ENCODE measurements at places on chromosomes 1 and 21.
A peak's percentile ranks its signal among the peaks of the same experiment; 100 is the strongest.

GRCh38 chr1:67611846-67612245 lies 73.2 kb upstream of the GADD45A start:
- no peak for DNase-seq

DNA sequence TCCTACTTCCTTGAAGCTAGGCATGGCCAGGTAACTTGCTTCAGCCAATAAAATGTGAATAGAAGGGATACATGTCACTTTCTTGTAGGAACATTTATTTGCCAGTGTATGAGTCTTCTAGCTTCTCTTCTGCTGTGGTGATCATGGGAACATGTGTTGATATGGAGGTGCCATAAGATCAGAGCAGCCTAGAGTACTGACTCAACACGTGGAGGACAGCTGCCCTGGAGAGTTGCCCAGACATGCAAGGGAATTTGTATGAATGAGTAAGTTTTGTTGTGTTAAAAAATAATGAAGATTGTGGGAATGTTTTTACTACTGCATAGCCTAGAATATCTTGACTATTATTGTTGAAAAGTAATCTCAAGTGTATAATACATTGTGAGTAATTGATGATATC lies 502.3 kb downstream of the NUF2 start:
- DNase-seq: peak; percentile 91

DNA sequence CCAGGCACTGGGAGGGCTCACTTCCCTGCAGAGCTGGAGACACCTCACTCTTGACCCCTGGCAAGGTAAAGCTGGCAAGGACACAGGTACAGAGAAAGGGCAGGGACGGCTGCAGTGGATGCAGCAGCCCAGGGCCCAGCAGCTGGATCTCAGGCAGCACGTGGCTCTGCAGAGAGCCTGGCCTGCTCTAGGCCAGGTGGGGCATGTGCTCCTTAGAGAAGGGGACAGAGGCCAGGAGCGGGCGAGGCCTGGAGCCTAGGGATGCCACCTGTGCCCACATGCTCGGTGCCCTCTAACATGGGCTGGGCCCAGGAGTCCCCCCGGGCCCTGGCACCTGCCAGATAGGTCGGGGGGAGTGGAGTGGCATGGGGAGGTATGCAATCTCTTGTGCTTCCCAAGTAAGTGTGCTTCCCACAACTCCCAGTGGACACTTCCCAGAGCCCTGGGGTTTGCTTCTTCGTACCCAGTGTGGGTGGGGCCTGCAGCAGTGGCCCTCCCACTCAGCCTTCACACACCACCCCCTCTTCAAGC lies 30.0 kb downstream of the WNT3A start:
- DNase-seq: no peak

DNA sequence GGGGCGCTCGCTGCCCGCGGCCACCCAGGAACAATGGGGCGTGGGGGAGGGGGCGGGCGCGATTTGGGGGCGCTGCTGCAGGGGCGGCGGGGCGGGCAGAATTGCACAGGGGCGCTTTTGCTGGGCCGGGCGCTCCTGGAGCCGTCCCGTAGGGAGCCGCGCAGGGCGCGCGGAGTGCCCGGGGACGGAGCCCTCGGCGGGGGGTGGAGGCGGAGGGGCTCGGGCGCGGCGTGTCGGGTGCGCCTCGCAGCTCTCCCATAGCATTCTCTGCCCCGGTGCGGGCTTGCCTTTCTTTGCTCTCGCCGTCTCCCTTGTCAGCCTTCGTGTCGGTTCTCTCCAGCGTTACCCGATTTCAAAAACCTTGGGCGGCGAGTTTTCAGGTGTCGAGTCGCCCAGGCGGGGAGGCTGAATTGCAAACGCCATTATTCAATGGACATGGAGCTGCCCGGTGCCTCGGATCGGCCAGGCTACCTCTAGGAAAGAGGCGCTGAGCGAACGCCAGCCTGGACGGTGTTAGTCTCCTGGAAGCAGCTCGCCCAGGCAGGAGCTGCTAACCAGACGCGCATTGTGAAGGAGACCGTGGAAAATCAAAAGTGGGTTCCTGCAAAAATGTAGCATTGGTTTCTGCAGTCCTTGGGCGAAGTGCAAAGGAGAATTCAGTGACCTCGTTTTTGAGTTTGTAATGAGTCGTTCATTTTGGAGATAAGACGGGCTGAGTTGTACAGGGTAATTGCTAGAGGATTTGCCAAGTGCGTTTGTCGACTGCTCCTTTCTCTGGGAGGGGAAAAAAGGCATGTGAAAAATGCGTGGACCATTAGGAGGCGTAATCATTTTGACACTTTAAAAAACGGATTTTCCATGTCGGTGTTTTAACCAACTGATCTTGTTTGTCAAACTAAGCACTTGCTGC lies 626 bp downstream of the CXADR start:
- no peak for DNase-seq

- no peak for DNase-seq
These were observed 11.0 kb downstream of the ZMYM4 start for GRCh38 chr1:35279555-35279904.

DNA sequence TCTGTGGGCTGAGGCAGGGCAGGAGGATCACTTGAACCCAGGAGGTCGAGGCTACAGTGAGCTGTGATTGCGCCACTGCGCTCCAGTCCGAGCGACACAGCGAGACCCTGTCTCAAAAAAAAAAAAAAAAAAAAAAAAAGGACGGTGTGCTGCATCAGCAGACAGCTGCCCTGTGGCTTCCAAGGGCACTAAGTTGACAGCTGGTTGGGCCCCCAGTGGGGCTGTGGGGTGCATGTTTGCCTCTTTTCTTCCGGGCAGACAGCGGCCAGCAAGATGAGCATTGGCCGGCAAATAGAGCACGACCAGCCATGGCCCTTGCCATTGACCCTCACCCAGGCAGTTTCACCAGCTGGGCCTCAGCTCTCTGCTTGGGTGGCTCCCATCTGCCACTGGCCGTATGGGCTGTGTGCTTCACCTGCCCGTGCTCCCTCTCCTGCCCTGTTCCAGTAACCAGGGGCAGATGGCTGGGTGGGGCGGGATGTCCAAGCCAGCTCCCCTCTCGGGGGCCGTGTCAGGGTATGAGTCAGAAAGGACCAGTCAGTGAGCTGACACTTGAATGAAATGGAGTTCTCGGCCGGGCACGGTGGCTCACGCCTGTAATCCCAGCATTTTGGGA lies 12.3 kb upstream of the SLC25A34 start:
- no peak for DNase-seq

Measured in GM04504 (cell line).